NCI-H1105 treated with DMSO at 0.1 percent for 48 hours (cell line): ENCODE measurements at places on chromosomes 7 and 10.

- DNase-seq = no peak
Observed at GRCh38 chr10:100894589-100895294, 18.0 kb upstream of the SLF2 start.

DNA sequence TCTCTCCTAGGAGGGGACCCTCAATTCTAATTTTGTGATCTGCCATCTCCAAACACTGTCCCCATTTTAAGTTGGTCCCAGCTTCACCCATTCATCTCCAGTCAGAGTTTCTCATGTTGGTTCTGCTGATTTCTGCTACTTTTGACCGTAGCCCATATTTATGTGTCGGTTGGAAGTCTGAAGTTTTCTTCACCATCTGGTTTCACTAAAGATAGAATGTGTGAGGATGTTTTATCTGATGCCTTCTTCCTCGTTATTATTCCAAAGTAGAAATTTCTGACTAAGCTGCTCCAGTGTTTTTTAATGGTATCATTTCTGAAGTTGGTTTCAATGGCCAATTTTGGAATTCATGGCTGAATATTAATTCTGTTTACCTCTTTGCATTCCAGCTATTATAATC is 21.3 kb upstream of the IFIT2 start:
- DNase-seq = no peak

DNA sequence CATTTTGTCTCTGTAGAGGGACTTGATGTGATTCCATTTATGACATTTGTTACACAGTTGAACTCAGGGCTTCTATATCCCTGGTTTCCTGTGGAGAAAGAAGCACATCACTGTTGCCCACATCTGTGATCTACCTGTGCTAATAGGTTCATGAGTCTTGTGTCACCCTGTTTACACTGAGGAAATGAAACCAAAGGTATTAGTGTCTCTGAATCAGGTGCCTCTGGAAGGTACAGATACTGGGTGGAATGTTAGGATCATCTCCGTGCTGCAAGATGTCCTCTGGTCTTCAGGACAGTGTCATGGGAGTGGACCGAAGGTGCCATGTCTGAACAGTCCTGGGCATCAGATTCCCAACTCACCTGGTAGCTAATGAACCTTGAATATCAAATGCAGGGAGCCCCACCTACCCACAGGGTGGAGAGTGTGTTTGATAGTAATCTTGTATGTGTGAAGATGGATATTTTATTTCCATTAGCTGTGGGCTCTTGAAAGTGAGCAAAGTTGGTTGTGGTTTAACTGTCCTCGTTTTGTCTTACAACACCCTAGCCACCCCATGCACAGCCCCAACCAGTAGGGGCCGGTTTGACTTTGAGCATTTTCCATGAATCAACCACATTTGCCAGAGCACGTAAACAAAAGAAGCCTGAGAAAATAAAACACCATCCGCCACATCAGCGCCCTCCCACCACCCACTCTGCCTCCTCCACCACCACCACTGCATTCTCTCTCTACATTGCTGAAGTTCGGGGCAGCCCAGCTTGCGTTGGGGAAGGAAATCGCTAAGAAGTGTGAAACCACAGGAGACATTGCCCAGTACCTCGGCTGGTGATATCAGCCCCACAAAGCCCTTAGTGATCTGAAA is 40.7 kb downstream of the TARP start:
- no peak for DNase-seq

DNA sequence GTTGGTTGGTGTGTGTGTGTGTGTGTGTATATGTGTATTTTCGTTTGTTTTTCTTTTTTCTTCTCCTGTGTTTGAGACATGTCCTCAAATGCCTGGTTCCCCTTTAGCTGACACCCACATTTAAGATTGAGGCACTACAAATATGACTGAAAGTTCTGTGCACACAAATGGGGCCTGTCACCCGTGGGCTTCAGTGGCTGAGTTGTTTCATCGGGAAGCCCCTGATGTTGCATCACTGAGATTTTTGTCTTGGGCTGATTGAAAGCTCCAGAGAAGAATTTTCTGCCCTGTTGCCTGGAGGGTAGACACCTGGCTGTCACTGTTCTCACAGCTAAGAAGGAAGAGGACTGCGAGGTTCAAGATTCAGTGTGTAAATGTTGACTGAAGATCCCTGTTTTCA is 283.8 kb upstream of the C7orf33 start:
- no peak for DNase-seq

DNA sequence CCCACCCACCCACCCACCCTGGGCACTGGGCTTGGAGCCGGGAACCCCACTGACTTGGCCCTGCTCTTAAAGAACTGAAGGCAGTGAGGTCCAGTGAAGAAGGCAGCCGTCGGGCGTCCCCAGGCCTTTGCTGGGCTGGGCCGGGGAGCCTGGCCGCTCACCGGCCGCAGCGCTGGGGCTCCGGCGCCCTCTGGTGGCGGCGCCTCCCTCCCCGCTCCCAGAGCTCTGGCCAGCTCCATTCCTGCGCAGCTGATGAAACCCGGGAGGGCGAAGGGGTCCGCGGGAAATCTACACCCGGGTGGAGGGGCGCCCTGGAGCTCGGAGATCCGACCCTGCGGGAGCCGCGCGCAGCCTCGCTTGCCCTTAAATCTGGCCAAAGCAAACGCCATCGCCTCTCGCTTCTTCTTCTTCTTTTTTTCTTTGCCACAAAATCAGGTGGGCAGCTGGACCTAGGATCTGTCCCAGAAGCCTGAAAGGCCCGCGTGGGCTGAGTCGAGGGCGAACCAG is 1.7 kb upstream of the CXCL12 start:
- DNase-seq = no peak

DNA sequence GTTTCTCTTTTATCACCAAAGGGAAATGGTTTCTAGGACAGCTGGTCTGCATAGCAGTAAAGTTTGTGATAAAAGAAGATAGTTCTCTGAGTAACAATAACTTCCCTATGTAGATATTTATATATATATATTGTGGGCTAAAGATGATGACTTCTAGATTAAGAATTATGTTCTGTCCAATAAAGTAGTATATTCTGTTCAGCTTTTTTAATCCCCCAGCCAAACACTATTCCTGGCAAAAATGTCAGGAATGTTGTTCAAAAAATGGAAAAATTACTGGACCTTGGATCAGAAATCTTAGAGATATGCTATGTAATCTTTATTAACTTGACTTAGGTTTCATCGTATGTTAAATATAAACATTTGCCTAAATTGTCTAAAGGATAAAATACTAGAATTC is 136.3 kb upstream of the GNAI1 start:
- no peak for DNase-seq

- DNase-seq = no peak
Observed at GRCh38 chr7:711922-712380, 14.5 kb upstream of the DNAAF5 start.

DNA sequence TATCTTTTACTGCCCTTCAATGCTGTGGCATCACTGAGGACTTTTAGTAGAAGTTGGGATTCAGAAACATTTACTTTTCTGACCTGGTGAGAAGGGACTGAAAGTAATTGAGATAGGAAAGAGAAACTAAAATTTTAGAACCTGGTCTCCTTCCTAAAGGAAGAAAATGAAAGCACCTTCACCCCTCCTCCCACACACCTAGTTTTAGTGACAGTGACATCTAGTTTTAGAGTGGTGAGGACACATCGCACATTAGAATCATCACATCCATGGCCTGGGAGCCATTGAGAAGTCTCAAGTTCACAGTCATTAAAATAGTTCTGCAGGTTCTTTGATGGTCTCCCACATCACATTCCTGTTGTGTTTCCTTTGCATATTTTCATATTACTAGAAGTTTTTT is 16.1 kb downstream of the TAS2R41 start:
- no peak for DNase-seq
